Mesothelial cell of epicardium (in vitro differentiated cells): ENCODE measurements at places on chromosomes 3 and 15.

DNA sequence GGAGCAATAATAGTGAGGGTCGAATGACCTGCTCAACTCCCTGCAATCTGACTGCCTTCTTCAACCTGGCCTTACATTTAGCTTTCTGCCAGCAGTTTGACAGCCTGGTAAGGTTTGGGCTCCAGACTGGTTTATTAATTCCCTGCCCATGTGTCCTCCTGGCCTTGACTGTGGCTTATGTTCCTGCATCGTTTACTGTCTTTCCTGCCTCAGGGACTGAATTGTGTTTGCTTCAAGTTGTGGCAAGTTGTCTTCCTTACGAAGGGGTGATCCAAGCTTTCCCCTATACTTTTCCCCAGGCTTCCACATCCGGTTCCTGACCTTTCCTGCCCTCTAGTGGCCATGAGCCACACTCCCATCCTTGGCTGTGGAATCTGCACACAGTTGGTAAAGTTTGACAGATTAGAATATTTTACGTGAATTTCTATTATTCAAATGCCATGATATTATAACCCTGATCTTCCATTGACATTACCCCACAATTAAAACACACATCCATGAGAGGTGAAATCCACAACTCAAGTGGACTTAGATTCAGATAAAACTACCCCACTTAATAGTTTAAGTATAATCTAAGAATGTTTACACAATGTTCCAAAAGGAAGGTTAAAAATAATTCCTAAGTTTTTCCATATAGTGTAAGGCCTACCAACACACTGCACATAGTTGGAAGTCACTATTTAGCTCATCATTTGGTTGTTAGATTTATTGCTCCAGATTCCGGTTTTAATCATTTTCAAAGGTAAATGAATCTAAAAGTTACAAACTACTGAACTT, 95.7 kb downstream of the NEDD4 start:
- no peak overlapping the region for H3K4me3 ChIP-seq
- no peak for DNase-seq
- peaks cover 37% of the 10 kb centered on the region for H3K4me1 ChIP-seq
- no peaks in the 10 kb centered on the region for H3K36me3 ChIP-seq
- H3K27ac ChIP-seq, result peak overlapping the region; percentile 44
- H3K27me3 ChIP-seq, result no peaks in the 10 kb centered on the region

DNA sequence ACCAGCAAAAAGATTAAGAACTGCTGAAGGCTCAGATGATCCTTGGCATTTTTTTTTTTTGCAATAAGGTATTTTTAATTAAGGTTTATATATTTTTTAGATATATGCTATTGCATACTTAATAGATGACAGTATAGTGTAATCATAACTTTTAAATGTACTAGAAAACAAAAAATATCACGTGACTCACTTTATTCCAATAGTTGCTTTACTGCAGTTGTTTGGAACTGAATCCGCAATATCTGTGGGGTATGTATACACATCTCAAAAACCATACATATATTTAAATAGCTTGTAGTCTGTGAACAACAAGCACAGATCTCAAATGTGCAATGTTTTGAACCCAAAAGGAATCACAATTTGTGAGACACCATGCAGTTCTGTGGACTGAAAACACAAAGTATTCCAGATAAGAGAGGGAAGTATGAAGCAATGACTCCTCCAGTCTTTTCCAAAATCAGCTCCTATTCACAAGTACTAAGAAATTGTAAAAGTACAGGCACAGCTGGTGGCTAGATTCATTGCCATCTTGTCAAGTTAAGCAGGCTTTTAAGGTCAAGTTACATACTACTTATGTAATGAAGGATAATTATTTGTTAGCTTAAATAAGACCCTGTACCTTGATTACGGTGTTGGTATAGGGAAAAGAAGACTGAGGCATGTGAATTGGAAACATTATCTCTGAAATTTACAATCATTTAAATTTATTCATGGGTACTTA, 331.1 kb downstream of the TBC1D5 start:
- no peak overlapping the region for H3K27ac ChIP-seq
- no peaks in the 10 kb centered on the region for H3K27me3 ChIP-seq
- peaks cover under 1% of the 10 kb centered on the region for H3K4me1 ChIP-seq

GRCh38 chr15:57647791-57648130, 56.1 kb downstream of the MYZAP start:
- H3K27me3 ChIP-seq, result no peaks in the 10 kb centered on the region
- no peak for DNase-seq
- peaks cover 1% of the 10 kb centered on the region for H3K36me3 ChIP-seq
- no peak overlapping the region for H3K4me3 ChIP-seq
- peak overlapping the region; percentile 56 for H3K27ac ChIP-seq

DNA sequence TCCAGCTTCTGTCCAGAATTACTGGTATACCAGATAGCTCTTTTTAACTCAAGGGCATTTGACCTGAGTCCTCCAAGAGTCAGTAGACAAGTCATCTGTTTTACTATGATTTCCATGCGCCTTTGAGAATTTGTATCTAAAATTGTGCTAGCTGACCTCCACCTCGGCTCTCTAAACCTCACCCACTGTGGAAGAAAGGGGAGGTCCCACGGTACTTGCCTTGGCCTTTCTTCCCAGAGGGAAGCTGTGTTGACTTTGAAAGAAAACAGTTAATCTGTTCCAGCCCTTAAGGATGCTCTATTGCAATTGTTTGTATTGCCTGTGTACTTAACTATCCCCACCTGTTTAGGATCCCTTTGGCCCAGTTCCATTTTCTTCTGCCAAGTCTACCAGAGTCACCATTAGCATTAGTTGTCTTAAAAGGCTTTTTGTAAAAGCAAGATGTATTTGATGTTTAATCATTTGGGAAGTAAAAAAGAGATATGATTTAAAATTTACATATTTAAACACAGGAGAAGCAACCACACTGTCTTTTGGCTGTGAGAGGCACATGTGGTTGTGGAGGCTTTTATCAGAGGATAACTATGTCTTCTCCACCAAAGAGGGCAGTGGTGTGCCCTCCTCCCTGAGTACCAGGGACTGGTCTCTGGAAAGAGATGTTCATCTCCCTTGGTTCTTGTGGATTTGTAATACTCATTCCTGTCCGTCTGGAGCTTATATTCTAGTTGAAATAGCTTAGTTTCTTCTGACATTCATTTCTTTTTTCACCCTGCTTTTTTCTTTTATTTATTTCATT, 88.8 kb downstream of the CRTC3 start:
- no peak overlapping the region for H3K27ac ChIP-seq
- DNase-seq, result no peak
- no peaks in the 10 kb centered on the region for H3K27me3 ChIP-seq
- no peaks in the 10 kb centered on the region for H3K4me1 ChIP-seq

DNA sequence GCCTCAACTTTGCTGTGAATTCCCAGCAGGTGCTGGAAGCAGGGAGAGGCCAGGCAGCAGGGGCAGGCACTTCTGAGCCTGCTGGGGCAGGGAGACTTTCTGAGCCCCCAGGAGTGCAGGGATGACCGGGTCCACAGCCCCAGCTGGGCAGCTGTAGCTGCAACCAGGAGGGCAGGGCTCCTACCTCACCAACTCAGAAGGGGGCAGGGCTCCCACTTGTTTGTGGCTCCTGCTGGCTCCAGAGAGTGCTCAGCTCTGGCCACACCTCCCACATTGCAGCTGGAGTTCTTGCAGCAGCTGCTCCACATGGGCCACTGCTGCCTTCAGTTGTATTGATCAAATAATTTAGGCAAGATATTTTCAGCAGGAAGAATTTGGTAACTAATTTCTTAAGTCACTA, 812.3 kb downstream of the NSUN3 start:
- H3K36me3 ChIP-seq, result no peaks in the 10 kb centered on the region
- no peak for DNase-seq
- H3K4me3 ChIP-seq, result no peak overlapping the region
- H3K27me3 ChIP-seq, result no peaks in the 10 kb centered on the region

- H3K4me3 ChIP-seq, result no peak overlapping the region
- H3K4me1 ChIP-seq, result no peaks in the 10 kb centered on the region
- DNase-seq, result no peak
- peak overlapping the region; percentile 28 for H3K27ac ChIP-seq
- no peaks in the 10 kb centered on the region for H3K36me3 ChIP-seq
Observed at GRCh38 chr15:82951472-82952157, 905 bp downstream of the HOMER2 start.

GRCh38 chr15:80462836-80463512, 58.8 kb downstream of the ARNT2 start:
- no peaks in the 10 kb centered on the region for H3K4me1 ChIP-seq
- no peaks in the 10 kb centered on the region for H3K27me3 ChIP-seq
- peaks cover 2% of the 10 kb centered on the region for H3K36me3 ChIP-seq
- no peak overlapping the region for H3K4me3 ChIP-seq
- DNase-seq, result no peak
- no peak overlapping the region for H3K27ac ChIP-seq

GRCh38 chr15:32981536-32981935, 213.0 kb downstream of the FMN1 start:
- peaks cover 7% of the 10 kb centered on the region for H3K27me3 ChIP-seq
- H3K36me3 ChIP-seq, result no peaks in the 10 kb centered on the region
- no peak overlapping the region for H3K4me3 ChIP-seq

DNA sequence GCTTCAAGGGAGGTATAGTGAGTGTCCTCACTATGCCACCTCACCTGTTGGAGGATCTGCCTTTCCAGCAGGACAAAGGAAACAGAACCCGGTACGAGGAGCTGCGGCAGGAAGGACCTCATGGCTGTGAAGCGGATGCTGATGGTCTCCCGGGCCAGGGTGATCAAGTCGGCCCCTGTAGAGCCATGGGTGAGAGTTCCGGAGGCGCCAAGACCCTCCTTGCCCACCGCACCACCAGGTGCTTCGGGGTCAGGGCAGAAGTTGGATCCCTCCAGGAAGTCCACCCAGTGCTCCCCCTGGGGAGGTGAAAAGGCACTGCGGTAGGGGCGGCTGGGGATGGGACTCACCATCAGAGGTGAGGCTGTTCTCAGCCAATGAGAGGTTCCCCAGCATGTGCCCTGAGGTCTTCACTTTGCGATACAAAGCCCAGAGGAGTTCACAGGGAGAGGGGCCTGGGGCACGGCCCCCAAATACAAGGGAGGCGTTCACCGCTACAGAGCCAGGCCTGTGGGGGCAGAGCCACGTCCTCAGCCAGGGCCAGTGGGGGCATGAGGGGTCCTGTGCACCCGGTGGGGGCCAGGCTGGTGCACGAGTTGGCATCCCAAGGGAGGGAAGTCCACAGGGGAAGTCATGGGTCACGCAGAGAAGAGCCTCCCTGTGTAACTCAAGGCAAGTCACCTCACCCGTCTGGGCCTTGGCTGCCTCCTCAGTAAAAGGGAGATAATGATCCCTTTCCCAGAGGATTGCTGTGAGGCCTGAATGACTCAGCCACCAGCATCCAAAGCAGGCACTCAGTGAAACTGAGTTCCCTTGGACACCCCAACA, 27.7 kb downstream of the C15orf39 start:
- no peak overlapping the region for H3K27ac ChIP-seq
- DNase-seq, result no peak
- peaks cover 22% of the 10 kb centered on the region for H3K27me3 ChIP-seq
- H3K4me1 ChIP-seq, result no peaks in the 10 kb centered on the region
- H3K36me3 ChIP-seq, result no peaks in the 10 kb centered on the region
- no peak overlapping the region for H3K4me3 ChIP-seq

DNA sequence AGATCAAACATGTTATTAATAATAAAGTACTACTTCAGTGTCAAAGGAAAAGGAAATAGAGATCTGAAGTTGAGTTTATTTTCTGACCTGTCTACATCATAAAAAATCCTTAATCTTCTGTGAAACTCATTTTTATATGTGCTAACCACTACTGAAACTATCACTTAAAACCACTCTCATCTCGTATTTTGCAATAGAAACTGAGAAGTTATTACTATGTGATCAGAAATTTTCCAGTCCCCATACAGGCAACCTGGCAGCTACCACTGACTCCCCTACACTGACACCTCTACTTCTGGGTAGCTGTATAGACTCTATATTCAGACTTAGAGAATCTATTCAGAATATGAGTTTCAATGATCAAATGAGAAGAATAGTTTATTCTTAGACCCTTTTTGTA, 8.3 kb downstream of the HDGFL3 start:
- H3K27me3 ChIP-seq, result no peaks in the 10 kb centered on the region
- no peak overlapping the region for H3K4me3 ChIP-seq
- no peak for DNase-seq

GRCh38 chr3:38616658-38617057, 32.8 kb downstream of the SCN5A start:
- H3K4me1 ChIP-seq, result no peaks in the 10 kb centered on the region
- no peak for DNase-seq
- H3K27ac ChIP-seq, result no peak overlapping the region
- H3K4me3 ChIP-seq, result no peak overlapping the region
- H3K36me3 ChIP-seq, result no peaks in the 10 kb centered on the region

DNA sequence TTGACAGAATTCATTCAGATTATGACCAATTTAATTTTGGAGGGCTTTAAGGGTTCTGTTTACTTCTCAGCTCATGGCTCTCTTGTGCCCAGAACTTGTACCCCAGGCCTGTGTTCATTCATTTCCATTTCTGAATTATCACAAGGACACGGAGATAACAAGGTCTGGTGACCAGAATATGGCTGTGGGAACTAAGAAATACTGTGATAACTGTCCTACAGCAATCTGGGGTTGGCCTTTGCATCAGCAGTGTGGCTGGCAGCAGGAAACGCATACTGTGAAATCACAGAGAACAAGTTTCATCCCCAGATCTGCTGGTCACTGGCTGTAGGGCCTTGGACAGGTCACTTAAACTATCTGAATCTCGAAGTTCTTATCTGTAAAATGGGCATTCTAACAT, 41.8 kb upstream of the TPM1 start:
- no peak overlapping the region for H3K4me3 ChIP-seq
- no peaks in the 10 kb centered on the region for H3K36me3 ChIP-seq
- no peak overlapping the region for H3K27ac ChIP-seq
- no peak for DNase-seq

DNA sequence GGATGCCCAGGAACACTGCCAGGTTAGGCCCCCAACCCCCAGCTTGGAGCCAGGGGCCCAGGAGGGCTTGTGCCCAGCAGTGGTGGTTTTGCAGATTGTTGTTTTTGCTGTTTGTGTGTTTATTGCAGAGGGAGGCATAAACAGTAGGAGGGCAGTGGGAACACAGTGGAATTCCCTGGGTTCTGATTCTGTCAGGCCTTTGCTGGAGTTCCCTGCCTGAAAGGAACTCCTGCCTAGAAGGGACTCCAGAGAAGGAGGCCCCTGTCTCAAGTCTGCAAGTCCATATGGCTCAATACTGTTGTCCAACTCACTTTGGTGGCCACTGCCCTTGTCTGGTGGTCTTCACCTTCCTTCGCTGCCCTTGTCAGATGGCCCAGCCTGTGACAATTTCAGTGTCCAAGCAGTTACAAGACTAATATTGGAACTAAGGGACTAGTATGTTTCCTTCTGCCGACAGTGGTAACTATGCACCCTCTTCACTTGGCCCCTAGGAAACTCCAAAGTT, 47.4 kb upstream of the RAB6B start:
- DNase-seq, result no peak
- H3K4me3 ChIP-seq, result no peak overlapping the region
- H3K4me1 ChIP-seq, result peaks cover 57% of the 10 kb centered on the region
- H3K27ac ChIP-seq, result peak overlapping the region; percentile 41

DNA sequence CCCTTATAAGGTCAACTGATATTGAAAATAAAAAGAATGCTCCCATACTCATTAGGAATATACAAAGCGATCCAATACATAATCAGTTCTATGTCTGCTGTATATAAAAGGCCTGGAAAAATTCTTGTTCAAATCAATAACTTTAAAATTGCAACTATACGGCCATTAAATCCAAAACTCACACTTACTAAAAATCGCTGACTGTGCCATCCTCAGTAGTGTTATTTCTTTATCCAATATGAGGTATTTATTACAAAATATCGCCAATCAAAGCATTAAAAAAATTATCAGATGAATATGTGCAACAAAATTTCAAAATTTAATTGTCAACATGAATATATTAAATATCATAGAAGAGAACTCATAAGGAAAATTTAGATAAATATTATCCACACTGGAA, 146.5 kb downstream of the PLD1 start:
- no peaks in the 10 kb centered on the region for H3K4me1 ChIP-seq
- H3K36me3 ChIP-seq, result peaks cover 32% of the 10 kb centered on the region
- H3K4me3 ChIP-seq, result no peak overlapping the region
- H3K27ac ChIP-seq, result no peak overlapping the region
- H3K27me3 ChIP-seq, result no peaks in the 10 kb centered on the region
- no peak for DNase-seq
